Renal pelvis (tissue), 12 donors: ENCODE measurements at places on chromosomes 6 and 20. TPM values are rescaled to one million over a fixed set of nuclear protein-coding genes. Genes with fewer than 3 reads are reported as not detected.

The FERMT1 gene
- polyA plus RNA-seq: 5.4 TPM

The IL17F gene
- 0.27 TPM for polyA plus RNA-seq

The NKX2-4 gene
- not detected for polyA plus RNA-seq

GRCh38 chr6:7249391-7249790 lies 63.6 kb downstream of the SSR1 start:
- no peak for DNase-seq

- DNase-seq: peak; percentile 88
These were observed 9.6 kb downstream of the OR2B2 start for GRCh38 chr6:27902335-27903314.

DNA sequence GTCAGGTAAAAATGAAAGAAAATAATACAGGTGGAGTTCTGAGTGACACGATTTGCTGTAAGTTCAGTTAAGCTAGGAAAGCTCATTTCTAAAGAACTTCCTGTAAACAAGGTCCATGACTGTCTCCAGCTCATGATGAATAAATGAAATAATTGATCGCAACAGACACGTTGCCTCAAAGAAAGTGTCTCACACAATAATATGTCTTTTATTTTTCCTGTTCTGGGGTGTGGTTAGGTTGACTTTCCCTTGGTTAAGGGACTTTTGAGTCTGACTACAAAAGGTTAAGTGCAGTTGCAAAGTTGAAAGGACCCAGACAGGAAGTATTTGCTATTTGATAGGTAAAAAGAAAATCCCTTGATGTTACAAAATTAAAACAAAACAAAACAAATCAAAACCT lies 304.2 kb upstream of the PRDM1 start:
- no peak for DNase-seq

DNA sequence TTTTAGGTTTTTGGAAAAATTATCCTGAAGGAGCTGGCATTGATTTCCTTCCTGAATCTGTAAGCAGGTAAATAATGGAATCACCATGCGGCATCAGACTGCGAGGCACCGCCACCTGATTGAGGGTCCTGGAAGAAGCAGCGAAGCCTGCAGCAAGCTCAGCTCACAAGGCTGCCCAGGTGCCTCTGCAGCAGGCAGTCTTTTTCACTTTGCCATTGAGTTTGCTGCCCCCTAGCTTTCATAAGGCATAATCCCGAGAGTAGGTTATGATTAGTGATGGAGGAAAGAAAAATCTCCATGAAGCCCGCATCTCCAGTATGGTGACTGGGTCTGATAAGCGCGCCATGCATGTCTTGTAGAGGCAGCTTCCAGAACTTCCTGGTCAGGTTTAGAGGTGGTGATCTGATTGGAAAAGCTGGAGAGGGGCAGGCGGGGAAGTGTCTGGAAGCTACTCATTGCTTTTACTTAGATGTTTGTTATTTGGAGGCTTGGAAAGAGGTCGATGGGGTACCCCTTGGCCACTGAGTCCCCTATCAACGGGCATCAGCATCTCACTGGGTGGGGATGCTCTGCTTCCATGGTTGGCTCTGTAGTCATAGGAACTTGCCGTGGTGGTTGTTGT lies 26.7 kb downstream of the IYD start:
- DNase-seq: no peak
